Activated CD8-positive, alpha-beta memory T cell treated with anti-CD3 and anti-CD28 coated beads for 24 hours (primary cell): ENCODE measurements at places on chromosomes 7 and 10.
A peak's percentile ranks its signal among the peaks of the same experiment; 100 is the strongest.

- DNase-seq, result peak; percentile 64
Measured at GRCh38 chr7:94656925-94657731, 1.2 kb upstream of the SGCE start.

GRCh38 chr7:50393547-50394252, 56.5 kb downstream of the FIGNL1 start:
- DNase-seq, result peak; percentile 71

DNA sequence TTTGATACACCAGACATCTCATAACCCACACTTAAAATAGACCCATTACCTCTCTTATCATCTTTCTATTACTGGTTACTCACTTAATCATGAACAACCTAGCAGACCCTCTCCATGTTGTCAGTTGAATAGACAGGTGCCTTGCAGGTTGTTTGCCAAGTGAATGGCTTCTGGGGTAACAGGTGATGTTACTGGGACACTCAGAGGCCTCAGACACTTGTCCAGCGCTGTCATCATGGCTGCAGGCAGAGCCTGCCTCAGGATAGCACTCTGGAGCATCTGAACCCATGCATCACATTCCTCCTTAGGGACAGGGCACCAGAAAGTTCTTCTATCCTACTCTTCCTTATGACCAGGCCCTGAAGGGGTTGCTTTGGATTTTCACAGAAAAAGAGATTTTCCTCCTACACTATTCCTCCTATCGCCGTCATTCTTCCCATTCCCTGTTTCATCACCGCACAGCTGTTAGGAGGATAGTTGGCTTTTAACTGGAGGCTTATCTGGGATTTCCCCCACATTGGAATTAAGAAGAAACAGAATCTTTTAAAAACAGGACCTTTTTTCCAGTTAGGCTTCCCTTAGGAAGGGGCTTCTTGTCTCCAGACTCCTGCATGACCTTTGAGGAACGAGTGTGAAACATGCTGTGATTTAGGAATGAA, 182.1 kb downstream of the VTI1A start:
- DNase-seq, result no peak

DNA sequence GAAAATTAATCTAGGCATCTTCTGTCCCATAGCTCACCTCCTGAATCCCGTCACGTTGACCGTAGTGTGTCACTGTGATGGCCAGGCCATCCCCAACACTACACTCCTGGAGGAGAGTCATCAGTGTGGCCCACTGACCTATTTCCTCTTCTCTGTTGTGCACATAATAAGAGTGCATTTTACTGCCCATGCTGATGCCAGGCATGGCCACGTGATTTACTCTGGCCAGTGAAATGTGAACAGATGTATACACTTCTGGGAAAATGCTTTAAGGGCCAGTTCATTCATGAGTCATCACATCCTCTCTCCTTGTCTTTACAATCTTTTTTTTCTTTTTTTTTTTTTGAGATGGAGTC, 101.9 kb upstream of the PIP4K2A start:
- no peak for DNase-seq

DNA sequence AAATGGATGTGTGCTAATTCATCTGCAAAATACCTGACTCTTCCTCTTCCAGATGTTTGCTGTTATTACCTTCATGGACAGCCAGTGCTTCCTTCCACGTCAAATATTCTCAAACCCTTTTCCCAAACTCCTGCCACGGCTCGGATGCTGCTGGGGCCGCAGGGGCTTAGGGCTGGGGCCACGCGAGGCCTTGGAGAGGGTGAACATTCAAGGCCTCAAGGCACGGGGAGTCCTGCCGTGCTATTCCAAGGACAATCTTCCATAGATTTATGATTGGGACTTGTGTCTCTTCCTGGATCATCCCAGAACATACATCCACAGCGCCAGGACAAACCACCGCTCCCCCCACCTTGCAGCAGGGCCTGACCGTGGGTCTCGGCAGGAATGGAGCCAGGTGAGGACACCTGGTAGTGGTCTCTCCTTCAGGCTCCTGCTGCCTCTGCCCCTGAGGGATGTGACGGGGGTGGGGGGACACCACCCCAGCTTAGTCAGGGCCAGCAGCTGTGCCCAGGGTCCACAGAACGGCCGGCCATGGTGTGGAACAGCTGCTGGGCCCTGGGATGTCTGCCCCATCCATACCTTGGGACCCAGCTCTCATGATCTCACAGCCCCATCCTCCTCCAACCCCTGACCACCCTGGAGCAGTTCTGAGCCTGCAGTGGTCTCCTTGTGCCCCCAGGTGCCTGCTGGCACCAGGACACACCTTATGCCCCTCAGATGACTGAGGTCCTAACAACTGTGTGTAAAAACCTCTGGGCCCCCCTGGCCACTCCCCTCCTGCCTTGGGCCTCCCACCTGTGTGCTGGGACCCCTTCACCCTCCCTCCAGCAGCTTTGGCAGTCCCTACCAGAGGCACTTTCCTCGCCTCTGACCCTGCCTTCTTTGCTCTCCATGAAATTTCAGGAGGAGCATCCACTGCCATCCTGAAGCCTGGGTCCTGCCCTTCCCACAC, 16.7 kb downstream of the VIPR2 start:
- no peak for DNase-seq
